Mammary epithelial cell (primary cell): ENCODE measurements at places on chromosomes 13 and 19.

DNA sequence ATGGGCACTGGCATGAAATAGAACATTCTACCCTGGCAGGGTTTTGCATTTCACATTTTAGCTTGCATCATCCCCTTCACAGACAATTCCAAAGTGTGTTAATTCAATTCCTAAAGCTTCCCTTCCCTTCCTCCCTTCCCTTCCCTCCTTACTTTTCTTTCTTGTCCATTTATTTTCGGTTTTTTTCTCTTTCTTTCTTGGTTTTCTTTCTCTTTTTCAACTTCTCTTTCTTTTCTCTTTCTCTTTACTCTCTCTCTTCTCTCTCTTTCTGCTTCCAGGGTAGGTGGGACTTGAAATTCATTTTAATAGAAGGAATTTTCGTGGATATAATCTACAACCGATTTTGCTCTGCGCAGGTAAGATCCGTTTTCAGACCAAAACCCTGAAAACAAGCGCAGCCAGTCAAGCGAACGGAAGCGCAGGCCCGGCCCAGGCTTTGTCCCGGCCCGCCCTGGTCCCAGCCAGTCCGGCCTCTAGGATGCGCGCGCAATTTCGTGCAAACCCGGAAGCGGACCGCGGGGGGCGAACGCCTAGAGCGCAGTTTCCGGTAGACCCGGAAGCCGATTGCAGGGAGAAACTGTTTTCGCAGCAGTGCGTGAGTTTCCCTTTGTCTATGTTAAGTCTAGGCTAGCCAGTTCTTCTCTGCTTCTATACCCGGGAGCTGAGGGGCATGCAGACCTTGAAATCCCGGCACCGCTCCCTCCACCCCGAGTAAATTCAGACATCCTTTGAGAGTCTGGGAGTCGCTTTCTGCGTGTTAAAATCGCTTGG lies at the start of gene ZNF528:
TSS of gene ZNF528 (plus strand) at position 540 of the 771 bp plus-strand sequence. CDS start 4,165 bp downstream, outside the sequence.
- DNase-seq = peak; percentile 91

DNA sequence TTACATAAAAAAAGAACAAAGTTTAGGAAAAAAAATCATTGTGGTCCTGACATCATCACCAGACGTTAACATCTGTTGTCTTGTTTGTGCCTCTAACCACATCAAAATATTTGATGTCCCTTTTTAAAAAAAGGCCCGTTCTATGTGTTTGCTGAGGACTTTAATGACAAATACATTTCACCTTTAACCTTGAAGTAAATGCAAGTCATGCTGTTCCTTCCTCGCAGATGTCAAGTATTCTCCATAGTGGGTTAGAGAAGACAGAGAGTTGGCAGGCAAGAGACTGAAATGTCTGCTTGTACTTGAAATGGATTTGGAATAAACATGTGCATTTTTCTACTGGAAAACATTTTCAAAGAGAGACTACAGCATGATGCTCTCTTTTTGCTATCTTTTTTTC lies 134.9 kb downstream of the FGF9 start:
- DNase-seq = no peak

- DNase-seq = no peak
Observed at GRCh38 chr19:12953138-12953798, 3.8 kb downstream of the GADD45GIP1 start.

- DNase-seq = no peak
Observed at GRCh38 chr13:99425485-99426341, 75.6 kb upstream of the TM9SF2 start.

DNA sequence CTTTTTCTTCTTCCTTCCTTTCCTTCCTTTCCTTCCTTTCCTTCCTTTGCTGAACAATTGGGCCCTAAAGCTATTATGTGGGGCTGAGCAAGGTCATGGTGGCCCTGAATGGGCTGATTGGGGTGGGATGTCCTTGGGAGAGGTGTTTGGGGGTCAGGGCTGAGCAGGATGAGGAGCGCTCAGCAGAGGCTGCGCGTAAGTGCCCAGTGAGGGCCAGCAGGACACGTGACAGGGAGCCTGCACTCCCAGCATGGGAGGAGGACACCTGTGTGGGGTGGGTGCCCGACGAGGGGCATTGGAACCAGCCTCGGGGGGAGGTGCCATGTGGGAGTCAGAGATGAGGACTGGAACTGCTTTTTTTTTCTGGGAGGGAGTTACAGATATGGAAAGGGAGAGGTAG lies 5.4 kb upstream of the LGALS7 start:
- DNase-seq = no peak

- DNase-seq = peak; percentile 18
Observed at GRCh38 chr13:28820099-28821051, at the start of gene MTUS2. MTUS2 (plus strand) TSS chr13:28820339.

DNA sequence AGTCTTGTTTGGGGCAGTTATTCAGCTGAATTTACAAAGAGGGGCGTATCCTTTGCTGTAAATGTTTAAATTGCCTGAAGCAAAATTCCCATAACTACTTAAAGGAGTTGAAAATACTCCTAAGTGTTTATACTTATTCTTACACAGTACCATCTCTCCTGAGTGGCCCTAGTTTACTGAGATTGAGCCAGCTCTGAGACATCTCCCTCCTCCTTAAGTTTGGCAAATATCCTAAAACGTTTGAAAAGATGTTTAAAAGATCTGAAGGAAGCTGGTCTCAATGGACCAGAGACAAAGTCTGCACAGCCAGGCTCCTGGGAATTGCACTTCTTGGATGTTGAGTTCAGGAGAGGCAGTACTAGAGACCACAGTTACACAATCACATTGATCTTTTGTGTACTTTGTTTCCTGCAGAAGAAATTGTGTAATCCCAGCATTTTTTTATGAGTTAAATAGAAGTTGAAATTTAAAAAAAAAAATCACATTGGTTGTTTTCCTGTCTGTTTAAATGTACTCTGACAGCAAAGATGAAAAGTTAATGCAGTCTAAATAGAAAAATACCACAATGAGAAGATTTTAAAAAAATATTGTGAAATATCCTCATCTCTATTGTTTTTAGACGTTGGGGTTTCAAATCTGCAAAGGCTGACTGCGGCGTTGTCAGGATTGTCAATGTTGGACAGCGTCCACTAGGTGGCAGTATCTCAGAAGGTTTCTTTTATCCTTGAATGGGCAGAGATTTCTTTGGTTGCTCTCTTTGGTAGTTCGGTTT lies 20.7 kb downstream of the TNFSF11 start:
- DNase-seq = peak; percentile 48

DNA sequence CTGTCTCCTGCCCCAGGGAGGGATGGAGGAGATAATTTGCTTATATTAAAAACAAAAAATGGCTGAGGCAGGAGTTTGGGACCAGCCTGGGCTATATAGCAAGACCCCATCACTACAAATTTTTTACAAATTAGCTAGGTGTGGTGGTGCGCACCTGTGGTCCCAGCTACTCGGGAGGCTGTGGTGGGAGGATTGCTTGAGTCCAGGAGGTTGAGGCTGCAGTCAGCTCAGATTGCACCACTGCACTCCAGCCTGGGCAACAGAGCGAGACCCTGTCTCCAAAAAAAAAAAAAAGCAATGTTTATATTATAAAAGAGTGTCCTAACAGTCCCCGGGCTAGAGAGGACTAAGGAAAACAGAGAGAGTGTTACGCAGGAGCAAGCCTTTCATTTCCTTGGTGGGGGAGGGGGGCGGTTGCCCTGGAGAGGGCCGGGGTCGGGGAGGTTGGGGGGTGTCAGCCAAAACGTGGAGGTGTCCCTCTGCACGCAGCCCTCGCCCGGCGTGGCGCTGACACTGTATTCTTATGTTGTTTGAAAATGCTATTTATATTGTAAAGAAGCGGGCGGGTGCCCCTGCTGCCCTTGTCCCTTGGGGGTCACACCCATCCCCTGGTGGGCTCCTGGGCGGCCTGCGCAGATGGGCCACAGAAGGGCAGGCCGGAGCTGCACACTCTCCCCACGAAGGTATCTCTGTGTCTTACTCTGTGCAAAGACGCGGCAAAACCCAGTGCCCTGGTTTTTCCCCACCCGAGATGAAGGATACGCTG lies 184.0 kb downstream of the KDM4B start:
- no peak for DNase-seq

- no peak for DNase-seq
Observed at GRCh38 chr13:113898391-113898790, 34.5 kb upstream of the GAS6 start.
